ENCODE measurements at places on chromosomes 1 and 21. TPM values are rescaled to one million over a fixed set of nuclear protein-coding genes. Genes with fewer than 3 reads are reported as not detected.

- H3K27ac ChIP-seq, result no peak overlapping the region
- H3K27me3 ChIP-seq, result no peaks in the 10 kb centered on the region
- no peak for DNase-seq
- no peaks in the 10 kb centered on the region for H3K36me3 ChIP-seq
- H3K4me3 ChIP-seq, result no peak overlapping the region
- no peaks in the 10 kb centered on the region for H3K4me1 ChIP-seq
Measured at GRCh38 chr1:168671782-168672181, 57.2 kb downstream of the DPT start.

DNA sequence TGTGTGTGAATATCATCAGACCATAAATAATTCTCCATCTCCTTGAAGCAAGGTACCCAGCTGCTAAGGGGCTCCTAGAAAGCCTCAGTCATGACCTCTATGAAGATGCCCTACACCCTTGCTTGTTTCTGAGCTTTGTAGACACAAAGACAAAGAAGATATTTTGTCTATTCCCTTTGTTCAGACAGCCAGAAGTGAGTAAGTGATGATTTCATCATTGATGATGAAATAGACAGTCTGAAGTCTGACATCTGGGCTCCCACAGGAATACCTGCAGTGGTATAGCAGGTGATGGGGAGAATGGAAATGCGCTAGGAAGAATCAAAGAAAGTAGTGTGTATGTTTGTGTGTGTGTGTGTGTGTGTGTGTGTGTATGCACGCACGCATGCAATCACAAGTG lies 82.2 kb upstream of the DPT start:
- H3K27ac ChIP-seq, result no peak overlapping the region
- H3K36me3 ChIP-seq, result no peaks in the 10 kb centered on the region
- no peak for DNase-seq

DNA sequence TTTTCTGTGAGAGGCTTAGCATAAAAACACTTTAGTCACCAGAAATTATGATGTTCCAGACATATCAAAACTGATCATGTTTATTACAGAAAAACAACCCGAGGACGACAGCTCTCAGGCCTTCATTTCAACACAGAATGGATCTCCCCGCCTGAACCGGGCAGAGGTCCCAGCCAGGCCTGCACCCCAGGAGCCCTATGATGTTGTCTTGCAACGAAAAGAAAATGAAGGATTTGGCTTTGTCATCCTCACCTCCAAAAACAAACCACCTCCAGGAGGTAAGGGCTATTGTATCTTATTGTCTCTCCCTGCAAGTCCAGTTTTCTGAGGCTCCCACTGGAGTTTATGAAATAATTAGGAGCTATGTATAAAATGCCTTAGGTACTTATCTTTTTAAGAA lies 105.5 kb downstream of the PHTF1 start:
- H3K4me3 ChIP-seq, result no peak overlapping the region
- no peak overlapping the region for H3K27ac ChIP-seq
- no peaks in the 10 kb centered on the region for H3K36me3 ChIP-seq

DNA sequence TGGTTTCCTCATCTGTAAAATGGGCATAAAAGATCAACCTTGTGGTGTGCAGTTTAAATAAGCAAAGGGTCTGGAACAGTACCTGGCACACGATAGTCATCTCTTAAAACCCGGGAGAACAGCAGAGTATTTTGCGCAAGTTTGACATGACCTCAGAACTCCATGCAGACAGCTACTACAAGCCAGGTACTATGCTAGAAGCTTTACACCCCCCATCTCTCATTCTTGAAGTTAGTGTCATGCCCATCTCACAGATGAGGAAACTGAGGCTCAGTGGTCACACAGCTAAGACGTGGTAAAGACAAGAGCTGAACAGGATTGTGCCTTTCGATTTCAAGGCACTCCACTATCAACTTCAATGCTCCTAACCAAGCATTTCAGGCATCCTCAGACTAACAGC lies 78.7 kb downstream of the CAPZB start:
- no peak overlapping the region for H3K27ac ChIP-seq
- no peak for DNase-seq
- H3K4me1 ChIP-seq, result peaks cover 9% of the 10 kb centered on the region
- H3K4me3 ChIP-seq, result no peak overlapping the region

GRCh38 chr1:159881622-159882526 lies 18.1 kb downstream of the CFAP45 start:
- no peak overlapping the region for H3K4me3 ChIP-seq
- peak; percentile 52 for DNase-seq
- H3K36me3 ChIP-seq, result no peaks in the 10 kb centered on the region
- H3K27ac ChIP-seq, result no peak overlapping the region
- no peaks in the 10 kb centered on the region for H3K27me3 ChIP-seq
- H3K4me1 ChIP-seq, result peaks cover 2% of the 10 kb centered on the region

GRCh38 chr1:220950576-220950975 lies 71.3 kb downstream of the HLX start:
- no peaks in the 10 kb centered on the region for H3K36me3 ChIP-seq
- DNase-seq, result no peak
- H3K27ac ChIP-seq, result no peak overlapping the region
- H3K4me1 ChIP-seq, result no peaks in the 10 kb centered on the region
- H3K4me3 ChIP-seq, result no peak overlapping the region

GRCh38 chr1:69567652-69568420 lies at the start of gene LRRC7:
TSS of gene LRRC7 (plus strand) at chr1:69567922. CDS start at chr1:69568640, 718 bp downstream.
- DNase-seq, result peak; percentile 10
- H3K27ac ChIP-seq, result no peak within 1 kb of the TSS
- H3K4me3 ChIP-seq, result peak within 1 kb of the TSS; percentile 30
- H3K4me1 ChIP-seq, result no peaks in the 10 kb centered on the region
- peaks cover 33% of the 10 kb centered on the region for H3K27me3 ChIP-seq

- H3K27ac ChIP-seq, result no peak overlapping the region
- no peak overlapping the region for H3K4me3 ChIP-seq
- no peak for DNase-seq
- H3K27me3 ChIP-seq, result no peaks in the 10 kb centered on the region
- H3K4me1 ChIP-seq, result peaks cover 39% of the 10 kb centered on the region
Measured at GRCh38 chr1:42178249-42178648, 13.7 kb upstream of the GUCA2A start.

GRCh38 chr1:4612991-4613390 lies 41.4 kb upstream of the AJAP1 start:
- no peak overlapping the region for H3K4me3 ChIP-seq
- no peak overlapping the region for H3K27ac ChIP-seq
- H3K27me3 ChIP-seq, result no peaks in the 10 kb centered on the region
- H3K36me3 ChIP-seq, result no peaks in the 10 kb centered on the region

- no peak overlapping the region for H3K27ac ChIP-seq
- H3K4me1 ChIP-seq, result no peaks in the 10 kb centered on the region
- DNase-seq, result no peak
- no peaks in the 10 kb centered on the region for H3K36me3 ChIP-seq
Measured at GRCh38 chr1:107415241-107415640, 274.4 kb downstream of the NTNG1 start.

- no peaks in the 10 kb centered on the region for H3K27me3 ChIP-seq
- no peak overlapping the region for H3K27ac ChIP-seq
- peaks cover 4% of the 10 kb centered on the region for H3K4me1 ChIP-seq
- DNase-seq, result no peak
Measured at GRCh38 chr1:160129046-160129445, 13.5 kb downstream of the ATP1A2 start.

GRCh38 chr1:109547463-109548320 lies 723 bp upstream of the GNAI3 start:
- no peaks in the 10 kb centered on the region for H3K36me3 ChIP-seq
- H3K4me1 ChIP-seq, result peaks cover 23% of the 10 kb centered on the region
- peak overlapping the region; percentile 71 for H3K4me3 ChIP-seq
- peak; percentile 60 for DNase-seq
- peak overlapping the region; percentile 98 for H3K27ac ChIP-seq

GRCh38 chr1:232682248-232682647 lies 52.3 kb upstream of the SIPA1L2 start:
- H3K4me1 ChIP-seq, result no peaks in the 10 kb centered on the region
- no peak overlapping the region for H3K27ac ChIP-seq
- no peak for DNase-seq
- H3K27me3 ChIP-seq, result no peaks in the 10 kb centered on the region

DNA sequence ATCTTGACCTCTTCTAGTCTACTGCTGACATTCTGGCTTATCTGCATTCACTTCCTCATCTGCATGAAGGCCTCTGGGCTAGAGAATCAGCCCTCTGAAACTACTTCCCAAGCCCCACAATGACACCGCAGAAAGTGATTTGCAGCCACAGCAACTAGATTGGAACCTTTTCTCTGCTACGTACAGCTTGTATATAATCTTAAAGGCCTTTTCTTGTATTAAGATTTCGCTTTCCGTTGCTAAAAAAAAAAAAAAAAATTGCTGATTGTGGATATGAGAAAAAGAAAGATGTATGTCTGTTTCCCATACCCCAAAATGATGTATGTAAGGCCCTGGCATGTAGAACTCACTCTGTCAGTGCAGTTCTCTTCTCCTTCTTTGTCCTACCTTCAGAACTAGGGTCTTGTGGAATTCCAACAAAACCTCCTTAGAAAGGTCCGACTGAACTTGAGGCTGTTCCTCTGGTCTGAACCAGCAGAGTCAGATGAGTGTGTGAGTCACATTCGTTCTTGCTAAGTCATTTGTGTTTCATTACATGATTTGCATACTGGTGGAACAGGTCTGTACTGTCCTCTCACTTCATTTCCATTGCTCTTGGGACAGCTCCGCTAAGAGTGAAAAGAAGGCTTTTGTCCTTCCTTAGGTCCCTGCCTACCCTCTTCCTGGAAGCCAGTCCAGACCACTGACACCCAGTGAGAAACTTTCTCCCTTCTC lies 62.7 kb downstream of the PLPP3 start:
- peak overlapping the region; percentile 84 for H3K27ac ChIP-seq
- no peaks in the 10 kb centered on the region for H3K27me3 ChIP-seq
- no peaks in the 10 kb centered on the region for H3K36me3 ChIP-seq
- H3K4me3 ChIP-seq, result peak overlapping the region; percentile 1
- DNase-seq, result no peak

- H3K4me1 ChIP-seq, result no peaks in the 10 kb centered on the region
- no peak overlapping the region for H3K4me3 ChIP-seq
- no peak overlapping the region for H3K27ac ChIP-seq
- H3K27me3 ChIP-seq, result no peaks in the 10 kb centered on the region
- no peaks in the 10 kb centered on the region for H3K36me3 ChIP-seq
Measured at GRCh38 chr1:46062651-46063319, 69.6 kb downstream of the PIK3R3 start.

DNA sequence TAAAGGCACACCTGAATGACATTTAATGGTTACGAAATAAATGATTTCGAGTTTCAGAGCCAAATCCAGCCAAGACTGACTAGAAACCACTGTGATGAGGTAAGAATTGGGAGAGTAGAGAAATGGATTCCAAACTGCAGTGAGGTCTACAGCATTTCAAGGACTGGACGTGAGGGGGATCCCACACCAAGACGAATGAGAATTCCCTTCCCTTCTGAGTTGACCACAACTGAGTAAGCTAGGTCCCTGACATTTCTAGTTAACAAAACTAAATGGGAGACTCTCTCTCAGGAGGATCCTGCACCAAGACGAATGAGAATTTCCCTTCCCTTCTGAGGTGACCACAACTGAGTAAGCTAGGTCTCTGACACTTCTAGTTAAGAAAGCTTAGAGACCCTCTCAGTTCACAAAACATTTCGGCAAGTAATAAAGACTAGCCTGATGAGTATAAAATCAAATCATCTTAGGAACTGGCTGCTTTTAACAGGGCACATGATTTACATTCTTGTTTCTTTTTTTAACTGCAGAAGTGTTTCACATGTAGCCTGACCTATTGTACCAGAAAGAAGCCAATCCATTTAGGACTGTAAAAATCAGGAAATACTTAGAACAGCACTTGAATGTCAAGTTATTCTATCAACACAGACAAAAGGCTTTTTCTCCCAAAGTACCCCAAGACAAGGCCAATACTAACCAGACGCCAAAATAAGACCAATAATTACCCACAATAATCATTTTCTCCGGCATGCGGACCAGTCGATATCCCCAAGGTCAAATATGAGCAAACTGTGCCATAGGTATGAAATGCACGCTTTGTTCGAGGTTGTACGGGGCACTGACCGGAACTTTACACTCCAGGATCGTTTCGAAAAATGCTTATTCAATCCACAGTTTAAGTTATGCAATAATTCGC lies 1.4 kb upstream of the SPATA1 start:
- peak overlapping the region; percentile 99 for H3K27ac ChIP-seq
- peaks cover 26% of the 10 kb centered on the region for H3K36me3 ChIP-seq
- H3K4me3 ChIP-seq, result peak overlapping the region; percentile 85
- H3K4me1 ChIP-seq, result peaks cover 21% of the 10 kb centered on the region

DNA sequence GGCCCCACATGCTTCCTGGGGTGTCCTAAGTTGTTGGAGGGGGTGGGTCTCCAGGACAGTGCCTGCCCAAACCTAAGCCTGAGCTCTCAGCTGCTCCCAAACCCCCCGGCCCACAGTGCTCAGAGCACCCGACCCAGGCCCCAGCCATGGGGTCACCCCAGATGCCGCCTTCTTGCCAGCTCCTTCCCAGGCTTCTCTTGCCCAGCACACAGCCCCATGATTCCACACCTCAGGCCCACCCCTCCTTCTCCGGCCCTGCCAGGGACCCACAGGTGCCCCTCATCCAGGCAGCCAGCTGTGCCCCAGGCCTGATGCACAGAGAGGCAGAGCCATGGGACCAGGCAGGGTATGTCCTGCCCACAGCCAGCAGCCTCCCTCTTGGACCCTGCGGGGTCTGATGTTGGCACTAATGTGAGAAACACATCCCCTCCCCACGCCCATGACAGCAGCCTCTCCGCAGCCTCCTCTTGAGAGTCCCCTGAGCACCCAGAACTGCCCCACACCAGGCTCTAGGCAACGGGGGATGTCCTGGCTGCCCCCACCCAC lies 4.9 kb downstream of the WNT9A start:
- H3K27me3 ChIP-seq, result no peaks in the 10 kb centered on the region
- DNase-seq, result no peak
- no peak overlapping the region for H3K4me3 ChIP-seq
- H3K4me1 ChIP-seq, result peaks cover 12% of the 10 kb centered on the region

- H3K27ac ChIP-seq, result no peak overlapping the region
- no peak for DNase-seq
- peaks cover 57% of the 10 kb centered on the region for H3K36me3 ChIP-seq
- no peaks in the 10 kb centered on the region for H3K4me1 ChIP-seq
Measured at GRCh38 chr1:227661495-227661894, 73.6 kb downstream of the JMJD4 start.

DNA sequence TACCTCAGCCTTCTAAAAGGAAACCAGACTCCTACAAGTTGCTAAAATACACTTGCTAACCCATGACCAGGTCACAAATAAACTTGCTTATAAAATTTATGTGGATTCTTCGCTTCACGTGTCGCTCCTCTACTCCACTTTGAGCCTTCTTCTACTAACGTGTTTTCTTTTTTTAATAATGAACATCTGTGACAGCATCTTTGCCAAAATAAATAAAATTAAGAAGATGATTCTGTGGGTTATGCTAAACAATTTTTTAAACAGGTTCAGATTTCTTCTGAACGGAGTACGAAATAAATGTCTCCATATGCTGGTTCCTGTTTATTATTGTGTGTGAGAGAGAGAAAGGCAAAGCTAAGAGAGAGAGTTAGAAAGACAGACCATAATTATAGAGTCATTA lies 735.8 kb downstream of the LTN1 start:
- H3K27me3 ChIP-seq, result no peaks in the 10 kb centered on the region
- no peak overlapping the region for H3K27ac ChIP-seq
- DNase-seq, result no peak
- no peaks in the 10 kb centered on the region for H3K4me1 ChIP-seq
- no peaks in the 10 kb centered on the region for H3K36me3 ChIP-seq

Gene TFF2
- polyA plus RNA-seq, result not detected

Gene CD55
- 58.6 TPM for polyA plus RNA-seq

Gene IGSF21
- polyA plus RNA-seq, result not detected

Gene MRPS6
- 72.3 TPM for polyA plus RNA-seq

Gene CLCA1
- polyA plus RNA-seq, result not detected

Gene MTHFR
- 21.6 TPM for polyA plus RNA-seq

Gene OR14K1
- not detected for polyA plus RNA-seq

Gene SLAMF9
- not detected for polyA plus RNA-seq

Gene FCAMR
- polyA plus RNA-seq, result not detected

All from left lung (tissue), 14 donors.